ENCODE measurements at places on chromosomes 13 and 19. TPM values are rescaled to one million over a fixed set of nuclear protein-coding genes. Genes with fewer than 3 reads are reported as not detected.

CGB8 gene
- not detected for total RNA-seq

ZNF256 gene
- total RNA-seq, result 5.3 TPM

MBD3L3 gene
- total RNA-seq, result not detected

LHB gene
- total RNA-seq, result 0.49 TPM

MYH14 gene
- total RNA-seq, result not detected

LIN37 gene
- 11.4 TPM for total RNA-seq

Data from hair follicle dermal papilla cell (primary cell).